Stimulated activated CD4-positive, alpha-beta T cell treated with anti-CD3 and anti-CD28 coated beads, Interleukin-2, amount 100 ng/mL, for 4 hours (primary cell): ENCODE measurements at places on chromosomes 2 and 18.

DNA sequence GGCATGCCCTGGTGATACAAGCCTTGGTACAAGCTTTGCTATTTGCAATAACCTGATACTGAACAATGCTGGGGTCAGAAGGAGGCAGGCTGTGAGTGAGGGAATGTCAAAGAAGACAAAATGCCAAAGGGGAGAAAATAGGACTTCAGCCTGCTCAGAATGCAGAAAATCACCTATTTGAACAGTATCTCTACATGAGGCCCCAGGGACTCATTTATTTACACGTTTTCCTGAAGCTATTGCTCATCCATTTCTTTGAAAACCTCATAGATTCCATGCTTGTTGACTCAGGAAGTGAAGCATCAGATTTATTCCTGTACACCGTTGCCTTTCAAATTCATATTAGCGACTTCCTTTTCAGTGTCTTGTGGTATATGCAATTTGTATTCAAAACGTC is 69.4 kb upstream of the CBLN2 start:
- no peak for DNase-seq

GRCh38 chr2:88721268-88721667 is 29.8 kb downstream of the RPIA start:
- no peak for DNase-seq

DNA sequence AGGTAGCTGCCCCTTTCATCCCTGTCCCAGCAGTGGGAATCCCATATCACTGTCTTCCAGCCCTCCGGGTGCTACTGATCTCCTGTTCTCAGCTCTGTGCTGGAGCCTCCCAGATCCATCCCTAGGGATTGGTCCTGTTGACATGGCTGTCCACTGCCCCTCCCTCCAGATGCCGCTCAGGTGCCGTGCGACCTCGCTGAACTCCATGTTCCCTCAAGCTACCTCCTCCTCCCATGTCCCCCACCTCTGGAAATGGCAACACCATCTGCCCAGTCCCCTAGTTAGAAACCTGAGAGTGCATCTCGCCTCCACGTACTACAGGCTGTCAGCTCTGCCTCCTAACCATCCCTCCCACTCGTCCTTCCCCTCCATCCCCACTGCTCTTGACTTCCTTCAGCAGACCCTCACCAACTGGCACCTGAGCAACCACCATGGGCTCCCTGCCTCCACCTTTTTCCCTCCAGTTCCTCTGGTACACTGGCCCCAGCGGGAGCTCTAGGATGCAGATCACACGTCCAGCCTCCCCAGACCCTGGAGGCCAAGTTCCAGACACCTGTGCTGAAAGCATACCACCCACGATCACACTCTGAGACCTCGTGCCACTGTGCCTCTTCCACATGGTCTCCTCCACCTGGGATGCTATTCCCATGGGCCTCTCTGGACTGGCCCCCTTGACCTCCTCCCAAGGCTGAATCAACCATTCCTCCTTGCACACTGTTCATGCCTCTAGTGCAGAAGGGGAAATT is 106.8 kb downstream of the KLHL29 start:
- DNase-seq, result no peak

DNA sequence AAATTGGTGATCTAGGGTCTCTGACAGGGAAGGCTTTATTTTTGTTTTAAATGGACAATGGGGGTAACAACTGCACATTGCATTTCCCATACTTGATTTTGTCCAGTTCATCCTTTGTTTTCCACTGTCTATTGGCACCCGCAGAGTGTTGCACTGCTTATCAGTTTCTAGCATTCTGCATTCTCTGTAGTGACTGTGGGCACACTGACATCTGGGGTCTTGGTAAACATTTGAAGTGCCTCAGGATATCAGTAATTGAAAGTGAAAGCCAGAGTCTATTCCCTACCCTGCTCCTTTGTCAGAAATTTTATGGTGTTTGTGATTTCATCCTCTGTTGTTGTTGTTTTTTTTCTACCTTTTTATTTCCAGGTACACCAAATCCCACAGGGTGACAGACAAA is 132.1 kb upstream of the EPC2 start:
- no peak for DNase-seq

- no peak for DNase-seq
These were observed 138.1 kb downstream of the SETBP1 start for GRCh38 chr18:44818668-44819403.

GRCh38 chr18:30487962-30488361 is 554.6 kb downstream of the DSC3 start:
- no peak for DNase-seq

GRCh38 chr2:10892796-10893350 is 18.9 kb upstream of the KCNF1 start:
- DNase-seq, result no peak

DNA sequence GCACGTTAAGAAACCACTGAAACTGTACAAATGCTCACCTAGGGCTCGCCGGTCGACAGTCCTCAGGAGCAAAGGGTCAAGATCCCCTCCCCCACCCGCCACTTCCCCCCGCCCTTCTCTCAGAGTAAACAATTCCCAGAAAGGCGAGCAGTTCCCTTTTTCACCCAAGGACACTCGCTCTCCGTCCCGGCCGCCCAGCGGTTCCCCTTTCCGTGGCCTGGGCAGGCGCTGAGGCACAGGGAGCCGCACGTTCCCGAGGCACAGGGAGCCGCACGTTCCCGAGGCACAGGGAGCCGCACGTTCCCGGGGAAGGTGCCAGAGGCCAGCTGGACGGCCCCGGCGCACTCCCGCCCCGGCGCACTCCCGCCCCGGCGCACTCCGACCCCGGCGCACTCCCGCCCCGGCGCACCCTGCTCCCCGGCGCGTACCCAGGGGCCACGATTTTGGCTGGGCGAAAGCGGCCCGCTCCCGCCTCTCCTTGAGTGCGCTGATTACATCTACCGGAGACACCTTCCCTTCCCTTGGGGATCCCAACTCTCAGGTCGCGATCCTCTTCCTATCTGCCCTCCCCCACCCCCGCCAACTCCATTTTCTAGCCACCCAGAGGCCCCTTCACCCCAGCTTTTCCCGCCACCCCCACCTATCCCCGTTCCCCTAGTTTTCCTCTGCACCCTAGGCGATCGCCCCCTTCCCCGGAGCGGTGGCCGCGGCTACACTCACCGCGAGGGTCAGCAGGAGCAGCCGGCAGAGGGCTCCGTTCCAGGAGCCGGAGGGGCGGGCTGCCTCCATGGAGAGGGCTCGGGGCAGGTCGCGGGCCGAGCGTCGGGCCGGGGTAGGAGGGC is 817 bp downstream of the DSC2 start:
- no peak for DNase-seq

GRCh38 chr2:120587279-120587996 is 148.2 kb upstream of the GLI2 start:
- no peak for DNase-seq

DNA sequence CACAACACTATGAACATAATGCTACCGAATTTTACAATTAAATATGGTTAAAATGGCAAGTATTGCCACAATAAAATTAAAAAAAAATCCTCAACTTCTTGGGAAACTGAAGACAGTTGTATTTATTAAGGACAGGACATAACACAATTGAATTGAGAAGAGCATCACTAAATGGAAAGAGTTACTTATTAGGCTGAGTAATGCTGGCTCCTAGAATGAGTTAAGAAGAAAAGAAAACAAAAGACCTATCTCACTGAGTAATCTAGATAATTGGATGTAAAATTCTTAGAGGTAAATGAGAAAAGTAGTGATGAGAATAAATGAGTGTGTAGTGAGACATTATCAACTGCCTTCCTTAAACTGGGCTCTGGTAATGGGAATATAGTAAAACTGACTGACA is 121.7 kb downstream of the FSIP2 start:
- no peak for DNase-seq
